ENCODE measurements at places on chromosomes 6 and 20.

GRCh38 chr20:54199721-54200176, 8.1 kb upstream of the PFDN4 start:
- DNase-seq = peak; percentile 60

GRCh38 chr20:10447028-10447427, 11.9 kb downstream of the SLX4IP start:
- peak; percentile 52 for DNase-seq

DNA sequence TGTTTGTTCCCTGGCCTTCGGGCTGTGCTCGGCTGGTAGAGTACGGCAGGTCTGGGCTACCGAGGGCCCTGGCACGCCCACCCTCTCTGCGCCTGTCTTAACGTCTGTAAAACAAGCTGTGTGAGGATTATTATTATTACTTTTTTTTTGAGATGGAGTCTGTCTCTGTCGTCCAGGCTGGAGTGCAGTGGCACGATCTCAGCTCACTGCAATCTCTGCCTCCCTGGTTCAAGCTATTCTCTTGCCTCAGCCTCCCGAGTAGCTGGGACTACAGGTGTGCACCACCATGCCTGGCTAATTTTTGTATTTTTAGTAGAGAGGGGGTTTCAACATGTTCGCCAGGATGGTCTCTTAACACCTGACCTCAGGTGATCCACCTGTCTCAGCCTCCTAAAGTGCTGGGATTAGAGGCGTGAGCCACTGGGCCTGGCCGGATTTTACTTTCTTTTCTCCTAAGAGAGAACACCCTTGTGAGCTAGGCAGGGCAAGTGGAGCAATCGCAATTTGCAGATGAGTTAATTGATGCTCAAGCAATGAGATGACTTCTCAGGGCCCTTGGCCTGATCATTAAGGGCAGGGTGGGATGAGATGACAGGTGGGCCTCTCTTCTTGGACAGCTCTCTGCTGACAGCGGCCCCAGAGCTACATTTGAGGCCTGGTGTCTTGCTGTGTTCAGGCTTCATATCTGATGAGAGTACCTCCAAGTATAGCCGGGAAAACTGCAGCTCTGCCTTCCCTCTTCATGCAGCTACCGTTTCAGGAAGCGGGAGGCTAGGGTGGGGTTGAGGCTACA, 859 bp upstream of the SMIM29 start:
- DNase-seq = no peak

DNA sequence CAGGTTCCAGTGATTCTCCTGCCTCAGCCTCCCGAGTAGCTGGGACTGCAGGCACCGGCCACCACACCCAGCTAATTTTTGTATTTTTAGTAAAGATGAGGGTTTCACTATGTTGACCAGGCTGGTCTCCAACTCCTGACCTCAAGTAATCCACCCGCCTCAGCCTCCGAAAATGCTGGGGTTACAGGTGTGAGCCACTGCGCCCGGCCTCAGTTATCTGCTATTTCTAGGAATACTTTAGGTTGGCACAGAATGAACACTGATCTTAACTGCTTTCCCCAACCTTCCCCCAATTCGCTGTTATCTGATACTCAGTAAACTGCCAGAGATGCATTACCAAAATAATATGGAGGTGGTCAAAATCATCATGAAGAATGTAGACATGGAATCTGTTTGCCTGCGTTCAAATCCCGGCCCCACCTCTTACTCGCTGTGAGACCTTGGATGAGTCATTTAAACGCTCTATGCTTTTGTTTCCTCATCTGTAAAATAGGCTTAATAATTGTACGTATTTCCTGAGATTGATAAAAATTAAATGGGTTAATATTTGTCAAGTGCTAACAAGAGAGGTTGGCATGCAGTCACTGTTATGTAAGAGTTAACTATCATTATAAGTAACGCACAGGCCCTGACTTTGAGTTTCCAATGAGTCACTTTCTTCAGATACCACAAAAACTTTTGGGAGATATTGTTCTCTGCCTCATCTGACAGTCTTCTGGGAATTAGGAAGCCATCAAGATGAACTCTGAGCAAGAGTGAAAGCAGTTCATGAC, 44.5 kb upstream of the NCOA3 start:
- DNase-seq = peak; percentile 28

DNA sequence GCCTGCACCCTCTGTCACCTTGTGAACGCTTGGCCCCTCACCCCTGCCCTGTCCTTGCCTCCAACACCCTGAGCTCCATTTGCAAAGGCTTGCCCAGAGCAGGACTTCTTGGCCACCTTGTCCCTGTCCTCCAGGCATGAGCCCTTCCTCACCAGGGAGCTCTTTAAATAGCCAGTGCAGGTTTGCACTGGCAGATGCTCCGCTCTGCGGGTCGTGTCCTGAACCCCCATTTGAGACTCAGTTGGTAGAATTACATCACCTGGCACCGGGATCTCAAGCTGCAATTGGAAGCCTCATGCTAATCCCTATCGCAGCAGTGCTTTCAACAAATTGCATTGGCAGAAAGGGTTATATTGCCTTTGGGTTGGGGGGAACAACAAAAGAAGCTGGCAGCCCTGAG, 85.9 kb downstream of the TRMT6 start:
- DNase-seq = no peak

GRCh38 chr6:133892813-133893691, 4.1 kb downstream of the TCF21 start:
- no peak for DNase-seq

DNA sequence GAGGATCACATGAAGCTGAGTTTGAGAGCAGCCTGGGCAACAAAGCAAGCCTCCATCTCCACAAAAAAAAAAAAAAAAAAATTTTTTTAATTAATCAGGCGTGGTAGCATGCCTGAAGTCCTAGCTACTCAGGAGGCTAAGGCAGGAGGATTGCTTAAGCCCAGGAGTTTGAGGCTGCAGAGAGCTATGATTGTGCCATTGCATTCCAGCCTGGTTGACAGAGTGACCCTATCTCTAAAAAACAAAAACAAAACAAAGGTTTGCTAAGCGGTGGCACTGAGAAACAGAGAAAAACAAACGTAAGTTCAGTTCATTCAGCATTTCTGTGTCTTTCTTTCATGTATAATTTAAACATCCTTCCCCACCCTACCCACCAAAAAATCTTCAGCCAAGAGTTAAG, 78.4 kb downstream of the ANKS1A start:
- no peak for DNase-seq

DNA sequence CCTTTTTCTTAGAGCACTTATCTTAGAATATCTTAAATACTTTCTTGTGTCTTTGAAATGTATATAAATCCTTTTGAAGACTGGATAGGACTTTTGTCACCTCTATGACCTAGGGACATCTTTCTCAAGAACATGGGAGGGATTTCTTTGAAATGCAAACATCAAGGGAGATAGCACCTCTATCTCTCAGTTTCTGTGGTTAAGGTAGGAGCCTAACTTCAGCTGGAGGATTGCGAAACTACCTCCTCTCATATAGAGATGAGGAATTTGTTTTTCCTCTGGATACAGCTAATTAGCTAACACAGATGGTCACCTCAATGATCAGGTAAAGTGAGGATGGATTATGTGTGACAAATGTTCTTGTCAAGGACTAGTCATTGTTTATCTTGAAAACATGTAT, 631.3 kb upstream of the IMPG1 start:
- no peak for DNase-seq

DNA sequence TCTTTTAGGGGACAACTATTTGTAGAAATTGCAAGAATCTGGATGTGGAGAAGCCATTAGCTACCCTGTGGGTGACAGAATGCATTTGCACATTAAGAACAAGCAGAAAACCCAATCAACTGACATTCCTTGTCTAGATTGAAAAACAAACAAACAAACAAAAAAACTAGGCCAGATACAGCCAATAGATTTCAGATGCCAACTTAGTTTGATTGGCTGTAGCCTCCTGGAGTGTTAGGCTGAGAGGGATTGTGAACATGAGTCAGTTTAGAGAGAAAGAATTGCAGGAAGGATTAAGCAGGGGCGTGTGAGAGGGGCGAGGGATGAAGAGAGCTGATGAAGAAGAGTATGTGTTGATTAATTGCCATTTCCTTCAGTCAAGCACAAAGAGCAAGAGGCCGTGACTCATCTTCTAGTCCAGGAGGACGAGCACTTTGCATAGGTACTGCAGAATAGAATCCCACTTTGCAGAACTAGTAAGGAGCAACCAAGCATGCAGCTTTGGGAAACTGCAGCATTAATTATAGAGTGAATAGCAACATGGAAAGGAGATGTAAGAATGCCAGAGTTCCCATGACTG, 188.0 kb upstream of the RAB32 start:
- DNase-seq = no peak

- no peak for DNase-seq
These were observed 63.0 kb downstream of the LYRM2 start for GRCh38 chr6:89575562-89575960.

DNA sequence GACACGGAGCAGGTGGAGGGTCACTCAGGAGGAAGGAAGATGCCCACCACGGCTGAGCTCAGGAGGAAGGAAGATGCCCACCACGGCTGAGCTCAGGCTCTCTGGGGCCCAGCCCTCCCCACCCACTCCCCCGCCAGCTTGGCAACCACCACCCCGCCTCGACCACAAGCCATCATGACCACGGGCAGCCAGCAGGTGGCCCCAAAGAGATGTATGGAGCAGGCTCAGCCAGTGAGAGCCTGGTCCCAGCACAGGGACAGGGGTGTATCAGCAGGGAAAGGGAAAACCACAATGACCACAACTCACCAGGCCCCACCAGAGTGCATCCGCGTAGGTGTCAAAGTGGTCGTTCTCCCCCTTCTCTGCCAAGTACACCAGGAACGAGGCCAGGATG, 30.4 kb downstream of the KCNQ2 start:
- DNase-seq = peak; percentile 72

Data from activated naive CD8-positive, alpha-beta T cell treated with anti-CD3 and anti-CD28 coated beads for 36 hours (primary cell).